GM23338 (cell line): ENCODE measurements at places on chromosomes 7 and 10. TPM values are rescaled to one million over a fixed set of nuclear protein-coding genes. Genes with fewer than 3 reads are reported as not detected.
A peak's percentile ranks its signal among the peaks of the same experiment; 100 is the strongest.

Gene NRBF2
- 22.7 and 22.9 TPM in 2 replicates for total RNA-seq

Gene NPSR1
- total RNA-seq: not detected in 2 replicates

Gene LOXL4
- 0.23 and 0.38 TPM in 2 replicates for total RNA-seq

Gene TBC1D12
- total RNA-seq: 3.6 and 4.1 TPM in 2 replicates

Gene LGI1
- total RNA-seq: 0.28 TPM in 1 of 2 replicates, not detected in the other

Gene CAV2
- total RNA-seq: 3.5 and 6.6 TPM in 2 replicates

Gene SMKR1
- total RNA-seq: 0.70 TPM in 1 of 2 replicates, not detected in the other

Gene LRMDA
- 0.90 TPM in 1 of 2 replicates, not detected in the other for total RNA-seq

Gene POR
- total RNA-seq: 126 and 164 TPM in 2 replicates

Gene BTBD16
- not detected in 2 replicates for total RNA-seq

Gene WNT2
- total RNA-seq: not detected in 2 replicates

Gene TMEM178B
- 9.4 and 15.6 TPM in 2 replicates for total RNA-seq

DNA sequence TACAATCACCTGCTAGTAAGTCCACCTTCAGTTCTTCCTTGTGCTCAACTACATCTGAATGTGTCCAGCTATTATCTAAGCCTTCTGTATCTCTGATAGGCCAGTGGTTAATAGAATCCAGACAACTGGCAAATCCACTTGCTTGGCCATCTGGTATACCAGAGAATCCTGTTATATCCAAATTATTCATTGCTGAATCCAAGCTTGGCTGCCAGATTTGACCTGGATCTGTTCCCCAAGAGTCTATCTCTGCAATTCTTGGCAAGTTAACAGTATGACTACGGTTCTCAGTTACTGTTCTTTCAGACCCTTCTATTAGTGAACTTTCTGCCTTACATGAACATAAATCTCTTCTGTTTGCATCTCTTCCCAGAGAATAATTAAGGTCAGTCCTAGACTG lies 154.6 kb upstream of the TARP start:
- H3K4me3 ChIP-seq: no peak overlapping the region
- no peaks in the 10 kb centered on the region for H3K36me3 ChIP-seq
- DNase-seq: no peak
- H3K4me1 ChIP-seq: no peaks in the 10 kb centered on the region
- no peaks in the 10 kb centered on the region for H3K27me3 ChIP-seq

- no peaks in the 10 kb centered on the region for H3K36me3 ChIP-seq
- H3K27ac ChIP-seq: no peak overlapping the region
- peak; percentile 21 for DNase-seq
- H3K4me1 ChIP-seq: peaks cover 28% of the 10 kb centered on the region
Measured at GRCh38 chr7:105788816-105789349, 87.5 kb downstream of the ATXN7L1 start.

- H3K4me1 ChIP-seq: no peaks in the 10 kb centered on the region
- H3K27ac ChIP-seq: no peak overlapping the region
- no peaks in the 10 kb centered on the region for H3K36me3 ChIP-seq
- H3K27me3 ChIP-seq: no peaks in the 10 kb centered on the region
- no peak for DNase-seq
- no peak overlapping the region for H3K4me3 ChIP-seq
Measured at GRCh38 chr7:144548556-144548955, 145.1 kb upstream of the NOBOX start.

GRCh38 chr7:14836571-14837189 lies 65.9 kb downstream of the DGKB start:
- H3K27me3 ChIP-seq: no peaks in the 10 kb centered on the region
- DNase-seq: peak; percentile 88
- H3K4me3 ChIP-seq: no peak overlapping the region
- H3K36me3 ChIP-seq: no peaks in the 10 kb centered on the region
- no peak overlapping the region for H3K27ac ChIP-seq

GRCh38 chr10:133511907-133512528 lies 15.1 kb upstream of the CYP2E1 start:
- H3K4me1 ChIP-seq: no peaks in the 10 kb centered on the region
- no peaks in the 10 kb centered on the region for H3K36me3 ChIP-seq
- H3K27ac ChIP-seq: no peak overlapping the region

- no peaks in the 10 kb centered on the region for H3K4me1 ChIP-seq
- no peak overlapping the region for H3K4me3 ChIP-seq
- no peaks in the 10 kb centered on the region for H3K27me3 ChIP-seq
Measured at GRCh38 chr7:114623146-114623545, 208.5 kb downstream of the FOXP2 start.

GRCh38 chr10:93417921-93418320 lies 64.2 kb downstream of the MYOF start:
- H3K36me3 ChIP-seq: no peaks in the 10 kb centered on the region
- H3K4me1 ChIP-seq: peaks cover 26% of the 10 kb centered on the region
- no peak for DNase-seq
- H3K27me3 ChIP-seq: no peaks in the 10 kb centered on the region
- H3K27ac ChIP-seq: no peak overlapping the region
- H3K4me3 ChIP-seq: no peak overlapping the region

DNA sequence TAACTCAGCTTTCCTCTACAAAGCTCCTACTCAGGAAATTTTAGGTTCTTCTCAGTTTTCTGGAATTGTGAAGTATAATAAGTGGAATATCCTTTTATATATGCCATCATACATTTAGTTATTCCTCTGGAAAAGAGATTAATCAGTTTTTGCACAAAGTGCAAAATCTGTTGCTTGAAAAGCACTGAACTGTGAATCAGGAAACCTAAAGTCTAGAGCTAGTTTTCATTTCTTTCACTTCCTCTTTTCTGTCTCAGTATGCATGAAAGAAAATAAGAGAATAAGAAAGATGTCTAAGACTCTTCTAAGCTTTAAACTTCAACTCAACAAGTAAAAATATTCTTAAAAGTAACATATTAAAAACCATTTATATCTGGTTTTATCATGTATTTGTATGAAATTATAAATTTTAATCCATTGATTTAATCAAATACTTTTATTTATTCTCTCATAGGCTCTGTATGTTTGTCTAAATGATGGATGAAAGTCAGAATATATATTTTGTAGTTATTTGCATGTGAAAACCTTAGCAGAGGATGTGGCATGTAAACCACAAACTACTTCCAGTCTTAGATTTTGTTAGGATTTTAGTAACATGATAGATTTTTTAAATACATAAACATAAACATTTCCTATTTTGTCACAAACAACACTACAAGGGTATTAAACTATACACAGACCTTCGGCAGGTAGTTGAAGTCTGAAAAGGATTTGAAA lies 1073.0 kb downstream of the XPNPEP1 start:
- H3K27ac ChIP-seq: no peak overlapping the region
- no peaks in the 10 kb centered on the region for H3K36me3 ChIP-seq
- no peak overlapping the region for H3K4me3 ChIP-seq
- 0 out of 2 replicates have a peak, but pooled peaks cover 4% of the 10 kb centered on the region for H3K4me1 ChIP-seq

DNA sequence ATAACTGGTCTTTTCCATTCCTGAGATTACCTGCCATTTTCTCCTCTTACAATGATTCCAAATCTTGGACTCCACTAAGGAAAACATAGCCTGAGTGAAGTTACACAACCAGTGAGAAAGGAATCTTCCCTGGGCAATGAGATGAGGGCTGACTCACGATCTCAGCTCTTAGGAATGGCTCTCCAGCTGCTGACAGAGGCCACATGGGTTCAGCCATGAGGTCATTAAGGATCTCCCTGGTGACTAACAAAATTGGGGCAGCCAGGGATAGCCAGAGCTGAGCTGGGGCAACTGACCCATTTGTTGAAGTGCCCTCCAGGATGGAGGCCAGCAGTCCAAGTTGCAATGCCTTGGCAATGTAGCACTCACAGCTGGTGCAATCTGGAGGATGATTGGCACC lies 78.7 kb upstream of the MKLN1 start:
- H3K4me1 ChIP-seq: peaks cover 8% of the 10 kb centered on the region
- no peak overlapping the region for H3K4me3 ChIP-seq
- no peak for DNase-seq
- no peaks in the 10 kb centered on the region for H3K36me3 ChIP-seq
- H3K27me3 ChIP-seq: no peaks in the 10 kb centered on the region

DNA sequence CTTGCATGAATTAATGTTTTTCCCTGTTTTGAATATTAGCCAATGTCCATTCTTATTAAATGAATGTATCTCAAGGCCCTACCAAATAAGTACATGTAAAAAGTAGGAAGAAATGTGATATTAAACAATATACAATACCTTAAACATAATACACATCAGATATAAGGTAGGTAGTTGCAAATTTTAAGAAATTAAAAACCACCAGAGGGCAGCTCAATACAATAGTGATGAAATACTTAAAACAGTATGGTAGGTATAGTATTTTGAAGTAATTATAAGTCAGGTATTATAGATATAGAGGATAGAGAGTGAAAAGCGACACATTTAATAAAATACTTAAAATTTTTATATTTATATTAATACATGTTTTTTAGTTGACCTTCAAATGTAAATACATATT lies 43.6 kb upstream of the CDK14 start:
- H3K36me3 ChIP-seq: no peaks in the 10 kb centered on the region
- no peak for DNase-seq
- no peak overlapping the region for H3K27ac ChIP-seq
- no peak overlapping the region for H3K4me3 ChIP-seq

GRCh38 chr10:59678884-59679301 lies 30.8 kb downstream of the SLC16A9 start:
- no peak overlapping the region for H3K27ac ChIP-seq
- H3K4me3 ChIP-seq: no peak overlapping the region
- DNase-seq: no peak
- no peaks in the 10 kb centered on the region for H3K27me3 ChIP-seq
- no peaks in the 10 kb centered on the region for H3K36me3 ChIP-seq

- H3K36me3 ChIP-seq: no peaks in the 10 kb centered on the region
- DNase-seq: no peak
- H3K4me1 ChIP-seq: no peaks in the 10 kb centered on the region
- no peak overlapping the region for H3K27ac ChIP-seq
- H3K27me3 ChIP-seq: no peaks in the 10 kb centered on the region
- no peak overlapping the region for H3K4me3 ChIP-seq
Measured at GRCh38 chr10:61166065-61166464, 222.1 kb upstream of the RHOBTB1 start.

GRCh38 chr10:6918305-6918704 lies 338.2 kb upstream of the PRKCQ start:
- H3K4me1 ChIP-seq: peaks cover 8% of the 10 kb centered on the region; the same call in 1 of the 2 replicates
- no peaks in the 10 kb centered on the region for H3K36me3 ChIP-seq
- peak; percentile 67 for DNase-seq
- no peak overlapping the region for H3K27ac ChIP-seq
- no peak overlapping the region for H3K4me3 ChIP-seq

GRCh38 chr10:133592716-133593115 lies 27.3 kb upstream of the SYCE1 start:
- no peaks in the 10 kb centered on the region for H3K4me1 ChIP-seq
- DNase-seq: no peak
- H3K27me3 ChIP-seq: no peaks in the 10 kb centered on the region
- no peaks in the 10 kb centered on the region for H3K36me3 ChIP-seq
- no peak overlapping the region for H3K4me3 ChIP-seq

- H3K27me3 ChIP-seq: no peaks in the 10 kb centered on the region
- no peak for DNase-seq
- H3K27ac ChIP-seq: no peak overlapping the region
- peaks cover 23% of the 10 kb centered on the region for H3K4me1 ChIP-seq
Measured at GRCh38 chr10:108327706-108328105, 1163.2 kb upstream of the SORCS1 start.

DNA sequence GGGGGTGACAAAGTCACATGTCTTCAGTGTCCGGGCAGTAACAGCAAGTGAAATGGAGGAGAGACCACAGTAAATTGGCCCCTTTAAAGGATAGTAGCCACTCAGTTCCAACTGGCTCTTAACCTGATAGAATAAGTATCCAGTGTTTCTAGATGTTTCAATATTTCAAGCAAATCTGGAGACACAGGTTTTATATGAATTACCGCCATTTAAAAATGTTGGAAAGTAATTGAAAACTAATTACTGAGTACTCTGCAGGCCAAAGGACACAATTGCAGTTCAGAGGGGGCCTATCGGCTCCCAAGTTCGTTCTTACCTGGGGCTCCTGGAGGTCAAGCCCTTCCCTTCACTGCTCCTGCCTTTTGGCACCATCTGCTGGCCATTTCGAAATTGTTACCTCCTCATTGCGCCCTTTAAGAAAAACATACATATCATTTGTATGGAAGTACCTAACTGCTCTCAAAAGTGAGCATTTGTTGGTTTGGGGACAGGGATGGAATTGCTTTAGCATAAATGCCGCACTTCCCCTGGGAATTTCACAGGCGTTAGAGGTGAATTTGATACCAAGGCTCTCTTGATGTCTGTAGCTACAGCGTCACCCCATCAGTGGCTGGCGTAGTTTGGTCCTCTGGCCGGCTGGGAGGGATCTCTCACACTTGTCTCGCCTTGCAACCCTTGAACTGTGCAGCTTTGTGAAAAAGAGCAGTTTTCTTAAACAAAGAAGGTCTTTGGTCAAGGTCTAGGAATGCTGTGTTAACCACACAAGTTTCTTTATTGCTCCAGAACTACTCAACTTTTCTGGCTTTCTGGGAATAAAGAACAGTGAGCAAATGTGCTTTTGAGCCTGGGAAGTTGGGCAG lies 220.0 kb downstream of the ARHGAP21 start:
- H3K36me3 ChIP-seq: no peaks in the 10 kb centered on the region
- H3K27me3 ChIP-seq: no peaks in the 10 kb centered on the region
- no peaks in the 10 kb centered on the region for H3K4me1 ChIP-seq
- peak; percentile 90 for DNase-seq

- no peaks in the 10 kb centered on the region for H3K36me3 ChIP-seq
- no peaks in the 10 kb centered on the region for H3K27me3 ChIP-seq
- H3K4me1 ChIP-seq: no peaks in the 10 kb centered on the region
- H3K4me3 ChIP-seq: no peak overlapping the region
- H3K27ac ChIP-seq: peak overlapping the region; percentile 26; the same call in 1 of the 2 replicates
Measured at GRCh38 chr7:1987591-1988532, 244.9 kb downstream of the MAD1L1 start.

- no peaks in the 10 kb centered on the region for H3K36me3 ChIP-seq
- no peaks in the 10 kb centered on the region for H3K27me3 ChIP-seq
- H3K27ac ChIP-seq: no peak overlapping the region
Measured at GRCh38 chr10:115004236-115004862, 66.4 kb downstream of the TRUB1 start.

- no peak overlapping the region for H3K4me3 ChIP-seq
- no peaks in the 10 kb centered on the region for H3K36me3 ChIP-seq
- H3K27me3 ChIP-seq: no peaks in the 10 kb centered on the region
- H3K27ac ChIP-seq: no peak overlapping the region
- no peak for DNase-seq
Measured at GRCh38 chr10:33238643-33239042, 95.8 kb downstream of the NRP1 start.

DNA sequence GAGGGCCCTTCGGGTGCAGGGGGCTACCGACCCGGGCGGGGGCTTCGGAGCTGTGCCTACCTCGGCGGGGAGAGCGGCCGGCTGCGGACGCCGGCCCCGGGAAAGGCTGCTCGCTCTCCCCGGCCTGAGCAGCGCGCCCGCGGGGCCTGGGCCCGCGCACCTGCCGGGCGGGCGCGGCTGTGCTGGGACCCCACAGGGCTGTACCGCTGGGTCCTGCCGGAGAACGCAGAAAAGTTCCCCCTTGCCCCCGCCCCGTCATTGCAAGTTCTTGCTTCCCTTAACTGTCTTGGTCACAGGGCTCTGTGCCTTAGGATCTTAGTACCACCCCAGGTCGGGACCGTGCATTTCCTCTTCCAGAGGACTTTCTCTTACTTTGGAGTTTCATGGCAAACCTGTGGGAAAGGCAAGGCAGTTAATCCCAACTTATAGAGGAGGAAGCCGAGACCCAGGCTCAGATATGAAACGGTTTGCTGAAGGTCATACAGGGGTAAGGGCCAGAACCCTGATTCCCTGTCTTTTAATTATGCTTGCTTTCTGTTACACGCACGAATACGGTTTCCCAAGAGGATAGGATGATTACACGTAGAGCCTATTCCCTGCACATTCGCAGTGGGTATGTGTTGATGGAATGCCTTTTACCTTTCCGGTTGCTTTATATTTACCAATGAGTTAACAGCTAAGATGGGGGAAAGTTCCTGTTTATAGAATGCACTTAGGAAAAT lies 652 bp downstream of the PCGF5 start:
- peaks cover 61% of the 10 kb centered on the region for H3K27me3 ChIP-seq
- no peaks in the 10 kb centered on the region for H3K36me3 ChIP-seq
- peak; percentile 47 for DNase-seq
- no peak overlapping the region for H3K27ac ChIP-seq
